ENCODE measurements at places on chromosomes 3 and 15.

GRCh38 chr3:56573501-56573900 is 16.5 kb downstream of the CCDC66 start:
- DNase-seq: no peak

DNA sequence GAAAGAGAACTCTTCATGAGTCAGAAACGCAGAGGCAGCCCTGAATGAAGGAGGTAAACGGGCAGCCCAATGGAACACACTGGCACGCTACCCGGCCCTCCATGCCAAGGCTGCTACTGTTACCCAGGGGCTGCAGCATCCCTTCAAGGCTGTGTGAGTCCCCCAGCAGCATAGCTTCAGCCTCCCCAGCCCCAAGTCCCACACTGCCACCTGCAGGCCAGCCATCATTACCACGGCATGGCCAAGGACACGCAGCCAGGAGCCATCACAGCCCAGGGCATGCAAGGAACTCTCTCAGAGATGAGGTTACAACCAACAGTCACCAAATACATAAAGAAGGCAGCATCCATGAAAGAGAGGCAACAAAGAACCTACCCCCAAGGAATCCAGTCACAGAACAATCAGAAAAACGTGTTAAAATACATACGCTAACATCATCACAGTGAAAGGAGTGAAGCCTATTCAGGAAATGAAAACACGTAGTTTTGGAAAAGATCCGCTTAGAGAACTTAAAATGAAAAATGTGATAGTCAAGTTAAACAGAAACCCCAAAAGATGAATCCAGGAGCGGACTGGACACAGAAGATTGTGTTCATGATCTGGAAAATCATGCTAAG is 22.4 kb downstream of the PLA2G4F start:
- no peak for DNase-seq

DNA sequence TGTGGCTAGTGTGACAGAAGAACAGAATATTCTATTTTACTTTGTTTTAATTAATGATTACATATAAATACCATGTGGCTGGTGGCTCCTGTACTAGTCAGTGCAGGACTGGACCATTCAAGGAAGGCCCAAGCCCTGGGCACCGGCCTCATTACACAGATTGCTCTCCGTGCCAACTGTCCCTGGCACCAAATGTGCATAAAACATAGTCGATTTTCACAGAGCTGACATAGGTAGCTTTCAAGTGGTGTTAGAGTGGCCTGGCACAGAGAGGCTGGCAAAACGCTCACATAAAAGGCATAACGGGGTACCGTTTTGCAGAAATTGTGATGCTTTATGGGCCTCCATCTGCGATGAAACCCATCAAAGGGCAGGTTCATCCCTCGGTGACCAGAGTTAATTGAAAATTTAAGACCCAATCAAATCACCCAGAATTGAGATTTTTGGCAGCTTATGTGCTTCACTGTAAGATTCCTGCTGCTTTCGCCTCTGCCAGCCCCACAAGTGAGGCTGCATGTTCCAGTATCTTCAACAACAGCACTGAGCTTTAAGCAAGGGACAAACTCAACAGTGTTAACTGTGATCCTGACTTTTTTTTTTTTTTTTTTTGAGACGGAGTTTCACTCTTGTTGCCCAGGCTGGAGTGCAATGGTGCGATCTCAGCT is 25.9 kb downstream of the RFTN1 start:
- no peak for DNase-seq

GRCh38 chr3:12984023-12984823 is 89.0 kb downstream of the IQSEC1 start:
- peak; percentile 43 for DNase-seq

Measured in activated CD4-positive, CD25-positive, alpha-beta regulatory T cell (primary cell).